ENCODE measurements at places on chromosomes 5 and 9.

DNA sequence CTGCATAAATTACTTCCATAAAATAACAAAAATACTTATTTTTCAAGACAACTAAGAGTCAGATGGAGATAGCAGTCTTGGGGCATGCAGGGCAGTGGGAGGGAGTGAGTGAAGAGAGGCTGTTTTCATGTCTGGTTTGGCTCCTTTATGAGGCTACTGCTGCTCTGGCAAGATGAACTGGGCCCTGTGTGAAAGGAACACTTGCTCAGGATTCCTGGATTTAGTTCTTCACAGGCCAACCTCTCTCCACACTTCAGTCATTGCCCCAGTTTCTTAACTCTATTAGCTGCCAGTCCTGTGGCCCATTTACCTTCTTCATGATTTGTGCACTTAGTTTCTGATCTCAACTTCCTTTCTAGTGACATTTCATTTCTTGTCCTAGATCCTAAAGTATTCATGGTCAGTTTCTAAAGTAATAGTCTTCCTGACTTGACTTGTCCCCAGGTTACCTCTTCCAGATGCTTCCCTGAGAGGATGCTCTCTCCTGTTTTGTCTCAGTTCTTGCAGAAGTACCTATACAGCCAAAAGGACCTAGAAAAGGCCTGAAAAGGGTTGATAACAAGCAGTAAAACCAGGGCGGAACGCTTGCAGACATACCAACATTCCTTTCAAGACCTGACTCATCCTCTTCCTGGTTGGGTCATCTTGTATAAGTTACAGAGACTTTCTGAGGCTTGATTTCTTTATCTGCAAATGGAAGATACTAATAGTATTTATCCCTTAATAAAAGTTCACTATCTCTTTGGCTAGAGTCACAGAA is 77.0 kb upstream of the ZFAND5 start:
- no peak for DNase-seq

GRCh38 chr5:32088214-32088613 is 85.9 kb downstream of the GOLPH3 start:
- DNase-seq = no peak

DNA sequence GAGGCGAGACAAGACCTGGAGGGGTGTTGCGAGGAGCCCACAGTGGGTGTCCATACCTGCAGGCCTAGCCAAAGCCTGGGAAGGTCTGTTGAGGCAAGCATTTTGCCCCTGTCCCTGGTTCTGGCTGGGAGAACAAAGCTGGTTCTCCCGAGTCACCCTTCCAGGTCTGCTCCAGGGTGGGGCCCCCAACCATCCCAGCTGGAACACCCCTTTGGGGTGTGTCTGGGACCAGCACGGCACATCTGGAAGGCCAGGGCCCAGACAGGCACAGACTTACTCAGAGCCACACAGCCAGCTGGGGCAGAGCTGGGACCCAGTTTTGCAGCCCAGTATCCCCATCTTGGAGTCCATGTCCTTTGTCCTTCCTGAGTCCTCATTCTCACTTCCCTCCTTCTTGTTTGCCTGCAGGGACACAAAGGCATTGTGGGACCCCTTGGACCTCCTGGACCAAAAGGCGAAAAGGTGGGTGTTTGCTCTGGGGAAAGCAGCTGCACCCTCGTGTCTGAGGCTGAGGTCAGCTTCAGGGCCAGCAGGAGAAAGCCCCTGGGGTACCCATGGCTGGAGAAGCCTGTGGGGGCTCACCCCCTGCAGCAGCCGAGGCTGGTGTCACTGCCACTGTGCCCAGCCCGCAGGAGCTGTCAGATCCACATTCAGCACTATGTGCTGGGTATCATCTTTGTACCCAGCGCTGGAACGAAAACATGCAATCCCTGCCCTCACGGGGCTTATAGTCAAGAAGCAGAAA is 38.4 kb upstream of the ORM1 start:
- DNase-seq = no peak

- DNase-seq = no peak
Observed at GRCh38 chr9:120259100-120259499, 320.9 kb downstream of the CDK5RAP2 start.

GRCh38 chr5:56159521-56159947 is 73.6 kb downstream of the ANKRD55 start:
- no peak for DNase-seq

- no peak for DNase-seq
Observed at GRCh38 chr9:122779181-122779580, 9.6 kb upstream of the OR5C1 start.

DNA sequence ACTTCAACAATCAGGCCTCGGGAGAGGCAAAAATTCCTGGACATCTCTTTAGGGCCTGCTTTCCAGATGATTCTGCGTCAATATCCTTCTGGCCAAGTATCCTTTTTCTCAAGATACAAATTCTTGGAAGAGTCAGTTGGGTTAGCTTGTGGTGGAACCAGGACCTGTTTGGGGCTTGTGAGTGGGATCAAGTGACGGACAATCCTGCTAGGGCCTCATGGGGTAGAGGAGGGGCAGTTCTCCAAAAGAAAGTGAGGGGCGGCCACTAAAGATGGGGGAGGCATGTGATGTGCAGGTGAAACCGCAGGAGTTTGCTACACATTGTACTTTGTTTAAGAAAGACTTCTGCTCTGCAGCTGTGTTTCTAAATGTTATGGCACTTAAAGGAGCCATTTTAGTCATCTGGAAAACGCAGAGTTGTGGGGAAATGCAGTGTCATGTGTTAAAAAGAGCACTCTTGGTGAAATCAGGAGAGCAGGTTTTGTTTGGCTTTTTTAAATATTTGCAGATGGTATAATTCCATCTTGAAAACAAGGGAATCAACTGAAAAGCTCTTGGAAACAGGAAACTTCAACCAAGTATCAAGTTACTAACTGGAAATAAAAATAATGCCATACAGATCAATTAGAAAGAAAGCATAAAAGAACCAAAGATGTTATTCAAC is 27.4 kb upstream of the GSN start:
- no peak for DNase-seq

DNA sequence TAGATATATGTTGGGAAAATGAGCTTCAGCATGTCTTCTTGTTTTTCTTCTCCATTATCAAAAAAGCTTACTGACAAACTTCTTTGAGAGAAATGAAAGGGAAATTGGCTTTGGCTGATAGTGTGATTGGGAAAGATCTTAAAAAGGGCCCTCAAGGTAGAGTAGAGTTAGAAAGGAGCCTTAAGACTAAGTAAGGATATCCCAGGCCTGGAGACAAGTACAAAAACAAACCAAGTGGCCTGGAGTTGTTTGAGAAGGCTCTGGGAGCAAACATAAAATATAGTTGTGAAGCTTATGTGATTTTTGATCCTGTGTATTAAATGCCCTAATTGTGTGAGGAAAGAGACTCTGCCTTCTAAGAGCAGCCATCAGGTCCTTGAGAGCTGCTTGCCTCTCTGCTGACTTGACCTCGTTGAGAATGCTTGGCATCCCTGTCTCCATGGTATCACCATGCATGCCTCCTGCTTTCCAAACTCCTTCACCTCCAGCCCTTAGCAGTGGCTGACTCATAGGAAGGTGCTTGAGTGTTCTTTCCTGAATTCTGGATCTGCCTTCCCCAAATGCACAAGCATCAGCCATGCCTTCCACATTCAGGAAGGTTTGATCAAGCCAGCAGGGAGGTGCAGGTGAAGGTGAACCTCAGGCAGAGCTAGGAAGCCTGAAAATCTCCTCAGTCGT is 78.9 kb downstream of the SMARCA2 start:
- no peak for DNase-seq

DNA sequence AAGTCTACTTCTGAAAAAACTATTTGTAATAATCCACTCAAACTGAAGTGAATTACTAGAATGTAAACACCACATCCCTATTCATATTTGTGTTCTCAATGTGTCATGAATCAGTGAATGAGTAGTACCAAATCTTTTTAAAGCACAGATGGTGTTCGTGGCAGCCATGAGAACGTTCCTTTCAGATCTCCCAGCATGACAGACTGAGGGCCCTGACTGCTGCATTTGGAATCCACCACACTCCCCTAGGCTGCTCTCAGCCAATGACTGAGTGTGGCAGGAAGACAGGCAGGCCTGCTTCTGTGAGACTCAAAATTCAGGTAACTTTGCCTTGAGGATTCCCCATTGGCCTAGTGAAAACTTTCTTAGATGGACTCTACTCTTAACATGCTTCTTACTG is 10.9 kb upstream of the JMY start:
- no peak for DNase-seq

DNA sequence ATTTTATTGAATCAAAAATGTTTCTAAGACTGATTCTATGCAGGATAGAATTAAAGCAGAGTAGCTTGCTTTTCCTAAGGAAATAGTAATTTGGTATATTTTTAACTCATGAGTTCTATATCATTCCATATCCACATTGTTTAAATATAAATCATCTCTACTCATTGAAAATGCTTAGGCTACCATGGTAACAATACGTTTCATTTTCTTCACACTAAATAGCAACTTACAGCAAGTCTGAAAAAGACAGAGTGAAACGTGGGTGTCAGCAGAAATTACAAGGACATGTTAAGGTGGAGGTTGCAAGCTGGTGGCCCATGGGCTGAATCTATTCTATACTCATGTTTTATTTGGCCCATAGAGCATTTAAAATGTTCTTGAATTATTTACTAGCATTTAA is 487.9 kb downstream of the ARHGEF28 start:
- DNase-seq = no peak

GRCh38 chr5:199197-199949 is 8.1 kb downstream of the LRRC14B start:
- DNase-seq = no peak

DNA sequence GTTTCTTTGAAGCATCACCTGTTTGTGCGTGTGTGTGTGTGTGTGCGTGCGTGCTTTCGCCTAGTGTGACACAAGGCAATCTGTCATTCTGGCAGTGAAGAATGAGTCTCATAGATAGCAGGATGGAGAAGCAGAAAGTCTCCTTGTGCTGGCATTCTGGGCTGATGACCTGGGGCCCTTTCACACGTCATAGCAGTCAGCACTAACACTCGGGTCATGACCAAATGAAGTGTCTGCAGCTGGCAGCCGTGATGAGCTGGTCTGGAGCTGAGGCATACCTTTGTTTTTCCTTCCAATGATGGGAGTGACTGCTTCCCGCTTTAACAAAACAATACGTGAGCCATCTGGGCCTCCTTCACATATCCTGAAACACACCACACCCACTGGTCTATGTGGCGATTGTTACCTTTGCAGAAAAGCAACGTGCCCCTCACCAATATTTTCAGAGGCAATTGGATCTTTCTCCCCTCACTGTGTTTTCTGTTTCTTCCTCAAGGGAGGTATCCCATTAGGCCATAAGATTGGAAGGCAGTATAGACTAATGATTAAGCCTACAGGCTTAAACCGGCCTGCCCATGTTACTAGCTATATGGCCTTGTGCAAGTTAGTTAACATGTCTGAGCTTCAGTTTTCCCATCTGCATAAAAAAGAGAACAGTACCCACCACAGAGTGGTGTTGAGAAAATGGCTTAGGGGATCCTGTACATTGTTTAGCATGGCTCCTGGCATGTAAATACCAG is 88.8 kb downstream of the SREK1 start:
- DNase-seq = no peak

DNA sequence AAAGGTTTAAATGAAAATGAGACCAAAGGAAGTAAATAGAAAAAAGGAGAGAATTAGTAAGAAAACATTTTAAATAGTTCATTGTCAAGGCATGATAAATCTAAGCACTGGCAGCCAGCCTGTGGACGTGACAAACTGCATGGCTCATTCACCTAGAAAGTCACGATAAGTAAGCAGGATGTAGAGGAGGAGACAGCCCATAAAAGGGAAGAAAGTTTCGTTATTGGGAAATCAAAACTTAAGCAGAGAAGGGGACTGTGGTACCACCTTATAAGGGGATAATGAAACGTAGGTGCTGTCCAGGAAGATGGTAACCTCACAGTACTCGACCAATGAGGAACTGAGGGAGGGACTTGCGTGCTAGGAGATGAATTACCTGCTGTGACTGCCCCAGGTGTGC is 494.5 kb upstream of the GRAMD2B start:
- DNase-seq = no peak

DNA sequence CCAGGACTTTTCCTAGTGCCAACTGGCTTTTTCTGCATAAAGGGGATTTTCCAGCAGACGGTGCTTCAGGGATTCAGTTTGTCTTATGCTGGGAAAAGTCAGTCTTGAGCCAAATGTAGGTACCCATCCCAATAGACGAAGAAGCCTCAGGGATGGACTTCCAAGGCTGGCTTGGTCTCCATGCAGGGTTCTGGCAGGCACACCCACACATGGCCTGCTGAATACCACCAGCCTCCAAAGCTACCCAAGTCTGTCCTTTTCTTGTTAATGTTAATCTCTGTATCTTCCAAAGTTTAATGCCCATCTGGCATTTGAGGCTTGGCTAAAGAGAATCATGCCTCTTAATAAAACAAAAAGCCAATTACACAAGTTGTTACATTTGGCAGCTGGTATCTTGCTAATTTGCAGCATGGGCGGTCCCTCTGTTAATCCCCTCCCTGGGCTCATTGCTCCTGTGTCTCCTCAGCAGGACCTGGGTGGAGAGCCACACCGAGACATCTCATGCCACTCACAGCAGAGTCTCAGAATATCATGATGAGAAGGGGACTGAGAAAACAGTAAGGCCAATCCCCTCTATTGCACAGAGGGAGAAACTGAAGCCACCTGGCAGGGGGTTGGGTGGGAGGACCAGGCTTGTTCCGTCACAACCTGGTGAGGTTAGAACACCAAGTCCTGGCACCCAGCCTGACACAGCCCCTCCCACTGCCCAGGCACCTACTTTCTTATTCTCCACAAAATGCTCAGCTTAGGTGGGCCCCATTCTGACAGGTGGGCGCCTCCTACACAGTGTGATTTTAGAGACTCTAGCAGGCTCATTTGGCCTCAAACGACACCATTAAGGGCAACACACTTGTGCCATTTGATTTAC is 243.2 kb downstream of the FSTL4 start:
- no peak for DNase-seq

GRCh38 chr9:32970554-32970953 is 30.9 kb downstream of the APTX start:
- no peak for DNase-seq
